ENCODE measurements at places on chromosomes 3 and 15.

GRCh38 chr3:101513419-101513986 lies 491 bp upstream of the SENP7 start:
- H3K36me3 ChIP-seq, result no peaks in the 10 kb centered on the region
- no peak for DNase-seq
- 0 out of 2 replicates have a peak, but pooled peaks cover 2% of the 10 kb centered on the region for H3K4me1 ChIP-seq
- peak overlapping the region; percentile 98 for H3K27ac ChIP-seq

DNA sequence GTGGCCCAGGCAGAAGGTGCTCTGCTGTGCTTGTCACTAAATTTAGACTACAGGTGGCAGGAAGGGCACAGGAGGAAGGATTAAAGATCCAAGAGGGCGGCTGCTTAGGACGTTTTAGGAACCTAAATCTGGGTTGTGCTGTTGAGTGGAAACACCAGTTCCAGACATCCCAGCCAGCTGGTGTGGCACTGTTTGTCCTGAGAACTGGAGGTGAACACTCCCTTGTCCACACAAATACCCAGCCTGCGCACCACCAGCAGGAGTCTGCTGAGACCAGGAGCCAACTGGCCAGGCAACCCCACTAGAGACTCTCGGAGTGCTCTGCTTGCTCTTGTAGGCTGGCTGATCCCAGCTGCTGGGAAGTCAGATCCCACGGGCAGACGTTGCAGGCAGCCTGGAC lies 30.3 kb upstream of the UACA start:
- DNase-seq, result no peak
- no peaks in the 10 kb centered on the region for H3K27me3 ChIP-seq
- H3K4me3 ChIP-seq, result no peak overlapping the region
- H3K36me3 ChIP-seq, result no peaks in the 10 kb centered on the region
- peak overlapping the region; percentile 94 for H3K27ac ChIP-seq

GRCh38 chr15:92725171-92725570 lies 69.6 kb upstream of the FAM174B start:
- no peak overlapping the region for H3K27ac ChIP-seq
- DNase-seq, result no peak
- no peaks in the 10 kb centered on the region for H3K36me3 ChIP-seq
- no peak overlapping the region for H3K4me3 ChIP-seq
- H3K4me1 ChIP-seq, result no peaks in the 10 kb centered on the region

- no peak overlapping the region for H3K27ac ChIP-seq
- H3K27me3 ChIP-seq, result no peaks in the 10 kb centered on the region
Measured at GRCh38 chr15:95295896-95296625, 1034.4 kb upstream of the NR2F2 start.

DNA sequence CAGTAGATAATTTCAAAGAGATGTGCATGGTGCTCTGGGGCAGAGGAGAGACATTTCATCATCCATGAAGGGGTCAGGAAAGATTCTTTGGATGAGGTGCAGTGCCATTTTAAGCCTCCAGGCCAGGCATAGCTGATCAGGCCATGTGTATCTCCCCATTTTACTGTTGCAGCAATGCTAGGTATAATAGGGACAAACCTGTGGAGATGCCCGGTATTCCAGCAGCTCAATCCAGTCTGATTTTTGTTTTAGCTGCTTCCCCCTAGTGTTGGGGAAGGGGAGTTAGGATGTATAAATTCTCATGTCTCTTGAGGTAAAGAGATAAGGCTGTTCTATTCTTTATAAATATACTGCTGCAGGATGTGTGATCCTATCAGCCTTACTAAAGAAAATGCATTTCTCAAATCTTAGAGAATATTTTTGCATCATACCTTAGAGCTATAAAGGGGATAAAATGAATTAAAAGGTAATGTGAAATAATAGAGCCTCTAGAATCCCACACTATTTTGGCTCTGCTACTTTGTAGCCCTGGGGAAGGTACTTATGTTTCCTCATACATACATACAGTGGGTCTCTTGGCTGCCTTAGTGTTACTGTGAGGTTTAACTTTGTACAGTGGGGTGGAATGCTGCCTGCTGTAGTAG lies 5.2 kb downstream of the CDV3 start:
- H3K27ac ChIP-seq, result no peak overlapping the region
- H3K4me3 ChIP-seq, result no peak overlapping the region
- H3K36me3 ChIP-seq, result peaks cover 38% of the 10 kb centered on the region
- peak; percentile 55 for DNase-seq
- no peaks in the 10 kb centered on the region for H3K27me3 ChIP-seq

- no peak overlapping the region for H3K4me3 ChIP-seq
- H3K4me1 ChIP-seq, result no peaks in the 10 kb centered on the region
- no peaks in the 10 kb centered on the region for H3K36me3 ChIP-seq
- no peak for DNase-seq
- no peaks in the 10 kb centered on the region for H3K27me3 ChIP-seq
Measured at GRCh38 chr15:25185791-25186190, 231.0 kb downstream of the SNRPN start.

- DNase-seq, result no peak
- H3K36me3 ChIP-seq, result peaks cover 22% of the 10 kb centered on the region
- no peak overlapping the region for H3K4me3 ChIP-seq
- H3K27me3 ChIP-seq, result no peaks in the 10 kb centered on the region
- no peak overlapping the region for H3K27ac ChIP-seq
Measured at GRCh38 chr3:37326801-37327200, 152.4 kb upstream of the LRRFIP2 start.

DNA sequence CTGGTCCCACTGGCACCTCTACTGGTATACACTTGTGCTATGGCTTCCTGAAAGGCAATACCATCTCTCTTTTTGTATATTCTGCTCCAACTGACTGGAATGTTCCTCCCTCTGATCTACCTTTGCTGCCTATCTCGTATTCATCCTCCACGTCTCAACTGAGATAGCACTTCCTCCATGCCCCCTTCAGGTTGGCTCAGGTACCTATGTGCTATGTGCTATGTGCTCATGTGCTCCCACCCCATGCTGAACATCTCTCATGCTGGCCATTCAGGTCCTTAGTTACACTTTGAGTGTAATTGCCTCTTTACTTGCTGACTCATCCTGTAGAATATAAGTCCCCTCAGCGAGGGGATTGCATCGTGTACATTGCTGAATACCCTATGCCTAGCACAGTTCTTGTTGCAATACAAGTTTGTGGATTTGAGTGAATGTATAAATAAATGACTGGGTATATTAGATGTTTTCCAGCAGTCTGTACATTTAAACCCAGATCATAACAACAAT lies 156.9 kb downstream of the SOX2 start:
- no peak for DNase-seq
- no peaks in the 10 kb centered on the region for H3K4me1 ChIP-seq
- no peak overlapping the region for H3K27ac ChIP-seq
- no peaks in the 10 kb centered on the region for H3K36me3 ChIP-seq
- H3K27me3 ChIP-seq, result no peaks in the 10 kb centered on the region

DNA sequence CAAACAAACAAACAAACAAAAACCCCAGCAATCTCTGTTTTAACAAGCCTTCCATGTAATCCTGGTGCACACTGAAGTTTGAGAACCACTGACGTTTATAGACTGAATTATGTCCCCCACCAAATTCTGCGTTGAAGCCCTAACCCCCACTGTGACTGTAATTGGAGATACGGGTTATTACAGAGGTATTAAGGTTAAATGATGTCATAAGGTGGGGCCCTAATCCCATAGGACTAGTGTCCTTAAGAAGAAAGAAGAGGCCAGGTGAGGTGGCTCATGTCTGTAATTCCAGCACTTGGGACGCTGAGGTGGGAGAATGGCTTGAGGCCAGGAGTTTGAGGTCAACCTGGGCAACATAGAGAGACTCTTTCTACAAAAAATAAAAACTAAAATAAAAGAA lies 42.4 kb upstream of the TM4SF1 start:
- no peak overlapping the region for H3K27ac ChIP-seq
- no peaks in the 10 kb centered on the region for H3K4me1 ChIP-seq
- DNase-seq, result no peak

DNA sequence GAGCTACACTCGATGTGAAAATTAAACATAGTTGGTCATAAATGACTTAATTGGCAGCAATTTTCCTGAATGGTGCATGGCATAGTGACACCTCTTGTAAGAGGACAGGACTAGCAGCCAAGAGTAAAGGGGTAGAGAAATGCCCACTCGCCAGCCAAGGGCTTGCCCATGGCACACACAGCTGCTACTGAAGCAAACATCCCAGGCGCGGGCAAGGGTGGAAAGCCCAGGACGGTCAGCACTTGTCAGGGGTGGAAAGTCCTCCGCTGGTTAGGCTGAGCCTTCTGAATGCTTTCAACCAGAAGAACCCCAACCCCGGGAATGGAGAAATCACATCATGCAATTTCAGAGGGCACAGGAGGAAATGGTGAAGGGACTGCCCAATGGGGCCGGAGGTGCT lies 31.6 kb downstream of the BDH1 start:
- no peak for DNase-seq
- H3K36me3 ChIP-seq, result no peaks in the 10 kb centered on the region
- no peak overlapping the region for H3K27ac ChIP-seq
- no peak overlapping the region for H3K4me3 ChIP-seq
- peaks cover 9% of the 10 kb centered on the region for H3K4me1 ChIP-seq
- H3K27me3 ChIP-seq, result peaks cover 5% of the 10 kb centered on the region

DNA sequence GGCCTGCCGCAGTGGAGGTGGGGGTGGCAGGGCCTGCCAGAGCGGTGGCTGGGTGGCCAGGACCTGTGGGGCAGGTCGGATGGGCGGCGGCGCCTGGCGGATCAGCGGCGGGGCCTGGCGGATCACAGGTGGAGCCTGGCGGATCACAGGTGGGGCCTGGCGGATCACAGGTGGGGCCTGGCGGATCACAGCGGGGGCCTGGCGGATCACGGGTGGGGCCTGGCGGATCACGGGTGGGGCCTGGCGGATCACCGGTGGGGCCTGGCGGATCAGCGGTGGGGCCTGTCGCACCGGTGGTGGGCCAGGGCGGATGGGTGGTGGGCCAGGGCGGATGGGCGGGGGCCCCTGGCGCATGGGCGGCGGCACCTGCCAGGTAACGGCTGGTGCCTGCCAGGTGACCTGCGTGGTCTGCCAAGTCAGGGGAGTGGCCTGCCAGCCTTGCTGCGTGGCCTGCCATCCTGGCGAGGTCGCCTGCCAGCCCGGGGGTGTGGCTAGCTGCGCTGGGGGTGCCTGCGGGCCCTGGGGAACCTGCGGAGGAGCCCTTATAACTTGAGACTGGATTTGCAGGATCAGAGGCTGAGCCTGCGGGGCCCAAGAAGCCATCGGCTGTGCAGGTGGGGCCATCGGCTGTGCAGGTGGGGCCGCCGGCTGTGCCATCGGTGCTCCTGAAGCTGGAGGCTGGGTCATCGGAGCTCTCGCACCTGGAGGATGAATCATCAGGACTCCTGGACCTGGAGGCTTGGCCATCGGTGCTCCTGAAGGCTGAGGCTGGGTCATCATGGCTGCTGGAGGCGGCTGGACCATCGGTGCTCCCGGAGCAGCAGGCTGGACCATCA lies 1.3 kb downstream of the MAGEL2 start:
- DNase-seq, result no peak
- no peak overlapping the region for H3K4me3 ChIP-seq
- no peaks in the 10 kb centered on the region for H3K4me1 ChIP-seq
- no peaks in the 10 kb centered on the region for H3K27me3 ChIP-seq
- no peak overlapping the region for H3K27ac ChIP-seq
- no peaks in the 10 kb centered on the region for H3K36me3 ChIP-seq

DNA sequence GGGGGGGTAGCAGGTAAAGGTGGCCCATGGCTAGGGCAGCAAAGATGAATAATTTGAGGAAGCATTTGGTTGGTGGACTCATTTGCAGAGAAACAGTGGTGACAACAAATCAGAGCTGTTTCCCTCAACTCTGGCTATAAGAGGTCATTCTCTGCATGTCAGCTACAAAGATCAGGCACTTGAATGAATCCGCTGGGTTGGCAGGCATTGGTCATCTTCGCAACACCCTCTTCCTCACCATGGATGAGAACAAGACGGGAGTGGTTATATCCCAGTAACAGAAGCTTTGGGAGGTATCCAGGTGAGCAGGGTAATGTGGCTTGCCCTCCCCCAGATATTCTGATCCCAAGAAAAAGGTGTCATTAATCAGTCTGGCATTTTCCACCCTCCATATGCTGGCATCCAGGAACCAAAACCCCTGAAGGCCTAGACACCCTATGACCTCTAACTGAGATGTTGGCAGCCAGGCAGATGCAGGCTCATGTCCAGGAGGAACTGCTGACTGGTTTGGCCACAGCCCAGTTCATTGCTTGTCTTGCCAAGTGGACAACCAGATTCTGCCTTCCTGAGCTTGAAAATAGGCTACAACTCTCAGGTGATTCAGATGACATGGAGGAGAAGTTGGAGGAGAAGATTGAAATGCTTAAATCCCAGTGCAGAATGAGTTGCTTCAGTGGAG lies 108.9 kb upstream of the TRIM42 start:
- H3K4me1 ChIP-seq, result no peaks in the 10 kb centered on the region
- no peaks in the 10 kb centered on the region for H3K36me3 ChIP-seq
- no peak overlapping the region for H3K27ac ChIP-seq

- no peak overlapping the region for H3K4me3 ChIP-seq
- peaks cover 12% of the 10 kb centered on the region for H3K4me1 ChIP-seq
- H3K27me3 ChIP-seq, result no peaks in the 10 kb centered on the region
Measured at GRCh38 chr15:100095541-100096247, 246.1 kb downstream of the ADAMTS17 start.

- H3K27me3 ChIP-seq, result no peaks in the 10 kb centered on the region
- H3K36me3 ChIP-seq, result no peaks in the 10 kb centered on the region
- H3K4me1 ChIP-seq, result no peaks in the 10 kb centered on the region
- peak; percentile 10 for DNase-seq
- H3K4me3 ChIP-seq, result no peak overlapping the region
Measured at GRCh38 chr3:13569641-13570390, 20.9 kb downstream of the FBLN2 start.

- H3K36me3 ChIP-seq, result peaks cover 6% of the 10 kb centered on the region
- no peak for DNase-seq
Measured at GRCh38 chr15:101185770-101186169, 66.1 kb downstream of the CHSY1 start.

GRCh38 chr15:29968099-29968894 lies 114.5 kb upstream of the GOLGA8J start:
- no peaks in the 10 kb centered on the region for H3K36me3 ChIP-seq
- H3K4me3 ChIP-seq, result peak overlapping the region; percentile 21
- H3K27ac ChIP-seq, result no peak overlapping the region

- no peaks in the 10 kb centered on the region for H3K4me1 ChIP-seq
- peak; percentile 84 for DNase-seq
- no peak overlapping the region for H3K4me3 ChIP-seq
- no peak overlapping the region for H3K27ac ChIP-seq
Measured at GRCh38 chr3:74426571-74426970, 187.9 kb downstream of the CNTN3 start.

DNA sequence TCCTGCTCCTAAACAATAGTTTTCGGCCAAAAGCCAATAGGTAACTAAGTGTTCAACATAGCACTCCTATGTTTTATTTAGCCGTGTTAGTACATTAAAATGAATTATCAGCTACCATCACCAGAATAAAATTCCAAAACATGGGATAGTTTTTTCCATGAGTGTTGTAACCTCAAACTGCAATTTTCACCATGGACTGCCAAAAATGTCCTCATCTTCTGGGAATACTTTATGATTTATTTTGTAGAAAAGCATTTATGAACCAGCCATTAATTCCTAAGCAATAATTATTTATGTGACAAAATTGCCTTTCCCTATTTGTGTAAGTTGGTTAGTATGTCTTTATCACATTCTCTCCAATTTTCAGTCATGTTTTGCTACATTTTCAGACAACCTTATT lies 438.1 kb downstream of the NAALADL2 start:
- H3K27ac ChIP-seq, result no peak overlapping the region
- no peak for DNase-seq
- no peaks in the 10 kb centered on the region for H3K4me1 ChIP-seq
- H3K4me3 ChIP-seq, result no peak overlapping the region

Data from IMR-90 (cell line).